ENCODE measurements at places on chromosomes 2 and 18.

GRCh38 chr18:63505566-63506335, 29.0 kb downstream of the SERPINB5 start:
- peak; percentile 8 for DNase-seq

GRCh38 chr2:14492920-14493503, 139.5 kb upstream of the LRATD1 start:
- no peak for DNase-seq

GRCh38 chr2:68251855-68252399, 405 bp downstream of the PPP3R1 start:
- peak; percentile 34 for DNase-seq

- no peak for DNase-seq
Measured at GRCh38 chr2:68345129-68345875, 19.8 kb upstream of the PLEK start.

DNA sequence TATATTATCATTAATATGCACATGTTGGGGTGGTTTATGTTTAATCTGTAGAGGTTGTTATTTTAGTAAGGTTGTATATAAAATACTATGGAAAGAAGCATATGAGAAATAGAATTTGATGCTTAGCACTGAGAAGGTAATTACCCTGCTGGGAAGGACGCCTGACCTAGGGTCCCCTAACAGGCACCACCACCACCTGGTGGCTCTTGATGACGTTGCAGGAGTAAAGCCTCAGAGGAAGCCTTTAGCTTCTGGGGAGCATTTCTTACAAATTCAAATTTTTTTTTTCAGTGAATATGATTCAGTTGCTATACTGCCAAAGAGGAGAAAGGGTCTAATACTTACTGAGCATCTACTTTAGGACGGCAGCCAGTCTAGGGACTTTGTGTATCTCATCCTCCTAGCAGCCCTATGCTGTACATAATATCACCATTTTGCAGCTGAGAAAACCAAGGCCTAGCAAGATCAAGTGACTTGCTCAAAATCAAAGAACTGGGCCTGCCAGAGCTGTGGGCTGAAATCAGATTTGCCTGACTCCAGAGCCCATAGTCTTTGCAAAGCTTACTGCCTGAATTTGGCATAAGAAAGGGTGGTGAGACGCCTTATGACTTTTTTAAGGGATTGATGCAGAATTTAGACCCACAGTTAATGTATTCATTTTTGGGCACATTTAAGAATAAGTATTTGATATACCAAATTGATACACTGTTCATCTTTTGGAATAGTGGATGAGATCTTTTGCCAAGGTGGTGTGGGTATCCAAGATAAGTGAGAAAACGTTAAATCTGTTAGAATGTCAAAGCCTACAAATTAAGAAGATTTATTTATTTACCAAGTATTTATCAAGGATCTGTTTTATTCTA, 78.8 kb upstream of the GAREM1 start:
- peak; percentile 21 for DNase-seq
